ENCODE measurements at places on chromosomes 12 and 14.

- DNase-seq: no peak
These were observed 139.2 kb downstream of the SLC2A13 start for GRCh38 chr12:39966721-39967120.

- DNase-seq: no peak
These were observed 87.8 kb downstream of the ZFP36L1 start for GRCh38 chr14:68704736-68705720.

GRCh38 chr12:42364692-42365091, 38.7 kb downstream of the PPHLN1 start:
- DNase-seq: no peak

- no peak for DNase-seq
These were observed 16.0 kb upstream of the RFX4 start for GRCh38 chr12:106566771-106567170.

DNA sequence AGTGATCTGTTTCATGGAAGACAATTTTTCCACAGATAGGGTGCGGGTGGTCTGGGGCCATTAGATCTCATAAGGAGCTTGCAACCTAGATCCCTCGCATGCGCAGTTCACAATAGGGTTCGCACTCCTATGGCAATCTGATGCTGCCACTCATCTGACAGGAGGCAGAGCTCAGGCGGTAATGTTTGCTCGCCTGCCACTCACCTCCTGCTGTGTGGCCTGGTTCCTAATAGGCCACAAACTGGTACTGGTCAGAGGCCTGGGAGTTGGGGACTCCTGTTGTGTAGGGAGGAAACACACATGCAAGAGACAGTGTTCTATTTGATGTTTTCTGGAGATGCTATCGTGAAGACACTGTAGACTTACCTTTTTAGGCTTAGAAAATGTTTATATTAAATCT, 77.0 kb upstream of the FGD4 start:
- no peak for DNase-seq

- no peak for DNase-seq
These were observed 39.7 kb downstream of the MAPKAPK5 start for GRCh38 chr12:111881716-111882115.

- DNase-seq: no peak
These were observed 411.2 kb downstream of the NPAS3 start for GRCh38 chr14:33349871-33350270.

- no peak for DNase-seq
These were observed 59.4 kb upstream of the WSCD2 start for GRCh38 chr12:108069651-108070165.

DNA sequence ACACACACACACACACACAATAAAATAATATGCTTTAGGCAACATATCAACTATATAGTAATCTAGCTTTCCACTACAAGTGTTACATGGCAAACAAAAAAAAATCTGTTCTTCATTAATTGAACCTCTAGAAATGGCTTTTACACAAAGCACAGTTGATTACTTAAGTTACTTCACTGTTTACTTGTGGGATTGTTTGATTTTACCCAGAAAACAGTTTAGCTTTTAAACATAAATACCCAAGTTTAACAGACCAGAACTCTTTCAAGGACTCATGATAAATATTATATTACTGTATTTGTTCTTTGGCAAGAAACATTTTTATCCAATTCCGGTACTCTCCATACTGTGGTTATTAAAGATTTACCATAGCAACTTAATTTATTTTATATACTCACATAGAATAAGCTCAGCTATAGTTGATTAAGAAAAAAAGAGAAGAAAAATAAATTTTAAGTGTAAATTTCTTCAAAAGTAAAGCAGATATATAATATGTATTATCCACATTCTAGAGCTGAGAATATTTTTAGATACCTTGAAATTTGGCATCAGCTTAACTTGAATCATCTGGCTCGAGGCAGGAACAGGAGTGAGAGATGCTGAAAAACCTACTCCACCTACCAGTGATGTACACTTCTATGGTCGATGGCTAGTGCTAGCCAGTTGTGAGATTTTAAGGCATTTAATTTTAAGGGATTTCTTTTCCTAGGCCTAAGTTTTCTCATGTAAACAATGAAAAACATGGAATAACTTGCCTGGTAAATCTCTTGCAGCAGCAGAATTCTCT, 126.0 kb downstream of the BTG1 start:
- no peak for DNase-seq

DNA sequence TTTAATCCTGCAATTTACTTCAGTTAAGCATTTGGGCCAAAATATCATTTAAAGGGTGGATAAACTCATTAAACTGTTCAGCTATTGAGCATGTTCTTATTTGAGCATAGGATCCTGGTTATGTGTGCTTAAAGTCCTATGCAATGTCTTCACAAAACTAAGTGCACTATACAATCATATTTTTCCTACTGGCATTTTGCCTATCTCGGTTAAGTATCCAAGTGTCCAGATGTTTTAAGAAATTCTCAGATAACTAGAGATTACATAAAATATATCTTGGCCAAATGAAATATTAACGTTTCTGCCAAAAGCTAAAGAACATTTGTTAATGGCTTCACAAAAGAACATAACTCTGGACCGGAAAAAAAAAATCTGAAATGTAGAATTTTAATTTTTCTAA, 250.8 kb upstream of the LRFN5 start:
- DNase-seq: no peak

- DNase-seq: no peak
These were observed 12.0 kb upstream of the NUDT14 start for GRCh38 chr14:105192866-105193731.

- DNase-seq: no peak
These were observed 179.7 kb downstream of the RAD51B start for GRCh38 chr14:67999290-67999689.

- DNase-seq: no peak
These were observed 923.4 kb downstream of the NRXN3 start for GRCh38 chr14:79093531-79093930.

- DNase-seq: no peak
These were observed 19.6 kb downstream of the FNTB start for GRCh38 chr14:65006261-65006721.

GRCh38 chr14:72517736-72518135, 376.2 kb downstream of the DPF3 start:
- no peak for DNase-seq

- DNase-seq: no peak
These were observed 17.4 kb upstream of the DRAM1 start for GRCh38 chr12:101859664-101860607.

- DNase-seq: no peak
These were observed at the start of gene BDKRB2 for GRCh38 chr14:96204151-96205058. TSS of gene BDKRB2 (plus strand) at chr14:96204839. CDS start at chr14:96237108, 32,269 bp downstream.

- no peak for DNase-seq
These were observed 2.3 kb upstream of the ZNF384 start for GRCh38 chr12:6691473-6691872.

DNA sequence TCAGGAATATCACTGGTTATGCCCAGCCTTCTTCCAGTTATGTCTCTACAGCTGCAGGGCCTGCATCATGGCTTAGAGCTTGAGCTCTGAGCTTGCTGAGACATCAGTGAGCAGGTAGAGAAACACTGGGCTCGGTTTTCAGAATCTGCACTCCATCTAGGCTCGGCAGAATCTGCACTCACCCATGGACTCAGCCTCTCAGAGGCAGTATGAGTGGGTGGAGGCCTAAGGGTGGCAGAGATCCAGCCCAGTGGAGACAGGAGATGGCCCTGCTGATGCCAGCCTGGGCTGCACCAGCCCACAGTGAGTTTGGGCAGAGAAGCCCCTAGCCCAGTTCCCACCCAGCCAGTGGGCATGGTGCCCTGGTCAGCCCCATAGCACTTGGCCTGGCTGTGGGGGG, 12.8 kb downstream of the KRT80 start:
- no peak for DNase-seq
